Fibroblast of the aortic adventitia (primary cell): ENCODE measurements at places on chromosomes 2 and 18.

- no peak for DNase-seq
These were observed 123.0 kb downstream of the MAPK4 start for GRCh38 chr18:50682852-50683251.

DNA sequence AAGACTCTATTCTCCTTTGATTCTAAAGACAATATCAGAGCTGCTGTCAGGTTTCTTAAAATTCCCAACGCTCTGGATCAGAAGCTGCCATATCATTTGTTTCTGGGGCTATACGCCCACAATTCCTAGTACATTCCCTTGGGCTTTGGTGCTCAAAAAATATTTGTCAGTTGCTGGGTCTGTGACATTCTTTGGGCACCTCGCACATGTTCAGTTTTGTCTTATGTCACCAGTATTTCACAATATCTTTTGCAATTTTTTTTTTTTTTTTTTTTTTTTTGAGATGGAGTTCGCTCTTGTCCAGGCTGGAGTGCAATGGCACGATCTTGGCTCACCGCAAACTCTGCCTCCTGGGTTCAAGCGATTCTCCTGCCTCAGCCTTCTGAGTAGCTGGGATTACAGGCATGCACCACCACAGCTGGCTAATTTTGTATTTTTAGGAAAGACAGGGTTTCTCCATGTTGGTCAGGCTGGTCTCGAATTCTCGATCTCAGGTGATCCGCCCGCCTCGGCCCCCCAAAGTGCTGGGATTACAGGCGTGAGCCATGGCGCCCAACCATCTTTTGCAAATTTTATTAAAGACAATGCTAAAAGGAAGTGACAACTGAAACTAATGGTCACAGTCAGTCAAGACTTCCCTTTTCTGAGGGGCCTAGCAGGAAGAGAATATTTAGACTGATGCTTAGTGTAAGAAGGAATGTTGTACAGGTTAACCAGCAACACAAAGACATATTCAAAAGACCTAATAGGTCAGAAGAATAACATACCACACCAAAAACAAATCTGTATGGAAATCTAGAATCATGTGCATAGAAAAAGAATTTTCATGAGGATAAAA is 6.8 kb downstream of the ZNF397 start:
- DNase-seq = no peak

DNA sequence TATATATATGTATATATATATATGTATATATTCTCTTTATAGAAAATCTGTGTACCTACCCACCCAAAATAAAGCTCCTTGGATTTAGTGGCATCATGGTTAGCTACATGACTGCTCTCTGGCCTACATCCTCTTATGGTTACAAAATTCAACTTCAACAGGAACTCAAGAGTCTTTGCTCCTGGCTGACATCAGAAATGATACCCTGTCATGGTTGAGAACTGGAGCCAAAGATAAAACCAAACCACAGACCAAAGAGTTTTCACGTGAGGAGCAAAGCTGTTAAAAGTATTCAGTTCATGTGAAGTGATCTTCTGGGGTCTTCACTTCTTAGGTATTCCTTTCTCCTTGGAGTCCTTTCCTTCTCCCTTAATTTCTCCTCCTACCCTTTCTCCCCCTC is 476.3 kb downstream of the SOX11 start:
- DNase-seq = no peak

- DNase-seq = peak; percentile 80
These were observed at the start of gene TFPI for GRCh38 chr2:187554011-187554703. Gene TFPI, minus strand, starts transcription at chr2:187554435. Its CDS starts 50,667 bp downstream, at chr2:187503768.

GRCh38 chr2:229566370-229566769 is 148.0 kb downstream of the DNER start:
- DNase-seq = no peak

DNA sequence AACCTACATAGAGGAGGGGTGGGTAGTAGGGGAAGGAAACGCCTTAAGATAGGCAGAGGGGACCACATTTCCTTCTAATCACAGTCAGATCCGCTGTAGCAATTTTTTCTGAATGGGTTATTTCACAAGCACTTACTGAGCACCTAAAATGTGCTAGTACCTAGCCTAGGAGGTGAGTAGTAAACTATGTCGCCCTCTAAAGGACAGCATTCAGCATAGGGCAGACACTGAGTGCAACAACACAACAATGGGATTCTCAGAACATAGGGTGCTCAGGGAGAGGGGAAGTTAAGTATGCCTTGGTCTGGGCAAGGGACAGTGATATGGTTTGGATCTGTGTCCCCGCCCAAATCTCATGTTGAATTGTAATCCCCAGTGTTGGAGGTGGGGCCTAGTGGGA is 166.1 kb upstream of the RAB6C start:
- DNase-seq = no peak
